GM10248 (cell line): ENCODE measurements at places on chromosomes 5 and 9.

DNA sequence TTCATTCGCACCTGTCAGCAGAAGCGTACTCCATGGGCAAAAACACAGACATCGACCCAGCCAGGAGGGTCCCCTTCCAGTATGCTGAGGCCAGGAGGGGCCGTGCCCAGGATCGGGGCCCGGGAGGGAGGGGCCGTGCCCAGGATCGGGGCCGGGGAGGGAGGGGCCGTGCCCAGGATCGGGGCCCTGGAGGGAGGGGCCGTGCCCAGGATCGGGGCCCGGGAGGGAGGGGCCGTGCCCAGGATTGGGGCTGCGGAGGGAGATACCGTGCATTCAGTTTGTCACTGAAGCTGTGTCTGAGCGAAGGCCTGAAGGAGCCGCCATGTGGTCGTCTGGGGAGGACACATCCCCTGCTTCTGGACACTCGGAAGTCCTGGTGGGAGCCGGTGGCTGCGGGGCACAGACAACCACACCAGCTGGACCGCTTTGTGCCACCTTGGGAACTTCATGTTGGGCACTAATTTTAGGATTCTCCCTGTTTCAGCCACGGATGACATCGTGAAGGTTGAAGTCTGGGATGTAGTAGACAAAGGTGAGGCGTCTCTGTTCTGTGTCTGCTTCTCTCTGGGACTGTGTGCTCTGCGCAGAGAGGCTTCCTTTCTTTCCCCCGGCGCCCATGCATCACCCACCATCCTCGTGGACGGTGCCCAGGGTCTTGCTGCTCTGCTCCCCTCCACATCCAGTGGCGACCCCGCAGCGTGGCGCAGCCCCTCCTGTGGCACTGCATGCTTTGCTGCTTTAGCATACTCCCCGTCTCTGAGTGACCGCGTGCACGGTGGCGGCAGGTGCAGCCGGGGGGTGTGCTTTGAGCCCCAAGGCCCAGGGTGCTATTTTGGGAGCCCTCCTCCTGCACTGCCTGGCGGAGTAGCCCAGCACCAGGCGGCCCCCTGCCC is 16.7 kb upstream of the AJM1 start:
- DNase-seq, result no peak

- DNase-seq, result no peak
Measured at GRCh38 chr9:137302449-137303150, 529 bp upstream of the NRARP start.

DNA sequence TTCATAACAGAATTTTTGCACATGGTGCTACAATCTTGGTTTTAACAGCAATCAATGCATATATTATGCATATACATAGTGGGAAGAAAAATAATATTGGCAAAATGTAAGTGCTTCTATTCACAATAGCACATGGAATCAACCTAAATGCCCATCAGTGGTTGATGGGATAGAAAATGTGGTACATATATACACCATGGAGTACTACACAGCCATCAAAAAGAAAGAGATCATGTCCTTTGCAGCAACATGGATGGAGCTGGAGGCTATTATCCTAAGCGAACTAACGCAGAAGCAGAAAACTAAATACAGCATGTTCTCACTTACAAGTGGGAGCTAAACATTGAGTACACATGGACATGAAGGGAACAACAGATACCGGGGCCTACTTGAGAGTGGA is 37.2 kb upstream of the TLX3 start:
- DNase-seq, result no peak

DNA sequence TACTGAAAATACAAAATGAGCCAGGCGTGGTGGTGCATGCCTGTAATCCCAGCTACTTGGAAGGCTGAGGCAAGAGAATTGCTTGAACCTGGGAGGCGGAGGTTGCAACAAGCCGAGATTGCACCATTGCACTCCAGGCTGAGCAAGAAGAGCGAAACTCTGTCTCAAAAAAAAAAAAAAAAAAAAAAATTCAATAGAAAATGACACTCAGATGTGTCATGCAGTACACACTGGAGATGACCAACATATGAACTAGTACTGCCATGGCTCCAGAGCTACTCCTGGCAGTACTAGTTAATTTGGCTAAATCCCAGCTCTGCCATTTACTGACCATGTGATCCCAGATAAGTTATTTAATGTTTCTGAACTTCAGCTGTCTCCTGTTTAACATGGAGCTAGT is 7.3 kb downstream of the ATOX1 start:
- DNase-seq, result no peak

DNA sequence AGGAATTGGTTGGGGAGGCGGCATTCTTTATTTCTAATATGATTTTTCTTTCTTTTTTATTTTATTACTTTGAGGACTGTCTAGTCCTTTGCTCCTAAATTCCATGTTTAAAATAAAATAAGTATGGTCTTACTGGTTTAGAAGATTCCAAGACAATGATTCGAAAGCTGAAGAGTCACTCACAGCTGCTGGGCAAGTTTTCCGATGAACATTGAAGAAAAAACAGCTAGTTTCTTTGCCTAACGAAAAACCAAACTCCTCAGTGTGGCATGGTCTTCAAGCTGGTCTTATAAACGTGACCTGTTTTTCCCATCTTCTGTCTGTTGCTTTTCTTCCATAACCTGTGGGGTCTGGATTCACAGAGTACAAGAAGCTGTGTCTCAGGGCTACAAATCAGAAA is 25.1 kb downstream of the ZNF474 start:
- DNase-seq, result no peak

DNA sequence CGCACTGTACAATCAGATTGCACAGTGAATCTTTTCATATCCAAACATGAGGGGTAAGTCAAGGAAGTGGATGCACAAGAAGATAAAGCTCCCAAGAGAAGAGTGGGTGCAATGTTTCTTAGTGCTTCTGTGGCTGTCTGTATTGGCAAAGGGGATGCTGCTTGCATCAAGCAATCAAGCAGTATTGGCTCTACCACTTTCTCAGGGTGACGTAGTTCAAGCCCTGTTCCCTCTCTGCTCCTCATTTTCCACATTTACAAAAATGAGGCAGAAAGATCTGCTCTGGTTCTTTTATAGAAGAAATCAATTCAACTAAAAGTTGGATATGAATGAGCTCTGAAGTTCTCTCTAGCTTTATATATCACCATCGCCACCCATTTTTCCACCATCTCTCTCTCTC is 2.3 kb downstream of the TNFSF8 start:
- no peak for DNase-seq

GRCh38 chr5:145797336-145797735 is 37.8 kb downstream of the PRELID2 start:
- no peak for DNase-seq

GRCh38 chr5:8949908-8950307 is 596.0 kb downstream of the SEMA5A start:
- DNase-seq, result peak; percentile 47

DNA sequence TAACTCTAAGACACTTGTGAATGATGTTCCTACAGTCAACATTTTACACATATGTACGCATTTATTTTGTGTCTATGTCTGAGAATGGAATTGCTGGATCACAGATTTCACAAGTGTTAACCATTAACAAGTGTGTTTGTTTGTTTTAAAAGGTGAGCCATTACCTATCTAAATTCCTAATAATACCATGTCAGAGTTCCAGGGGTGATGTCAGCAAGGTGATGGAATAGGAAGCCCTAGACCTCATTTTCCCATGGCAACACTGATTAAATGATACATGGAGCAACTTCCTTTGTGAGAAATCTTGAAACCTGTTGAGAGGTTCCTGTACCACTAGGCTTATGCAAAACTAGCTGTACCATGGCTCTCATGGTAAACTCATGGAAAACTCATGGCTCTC is 309.7 kb downstream of the CYLC2 start:
- DNase-seq, result no peak
